Hypothalamus (tissue), 51 donors: ENCODE measurements at places on chromosomes 1 and 21.

DNA sequence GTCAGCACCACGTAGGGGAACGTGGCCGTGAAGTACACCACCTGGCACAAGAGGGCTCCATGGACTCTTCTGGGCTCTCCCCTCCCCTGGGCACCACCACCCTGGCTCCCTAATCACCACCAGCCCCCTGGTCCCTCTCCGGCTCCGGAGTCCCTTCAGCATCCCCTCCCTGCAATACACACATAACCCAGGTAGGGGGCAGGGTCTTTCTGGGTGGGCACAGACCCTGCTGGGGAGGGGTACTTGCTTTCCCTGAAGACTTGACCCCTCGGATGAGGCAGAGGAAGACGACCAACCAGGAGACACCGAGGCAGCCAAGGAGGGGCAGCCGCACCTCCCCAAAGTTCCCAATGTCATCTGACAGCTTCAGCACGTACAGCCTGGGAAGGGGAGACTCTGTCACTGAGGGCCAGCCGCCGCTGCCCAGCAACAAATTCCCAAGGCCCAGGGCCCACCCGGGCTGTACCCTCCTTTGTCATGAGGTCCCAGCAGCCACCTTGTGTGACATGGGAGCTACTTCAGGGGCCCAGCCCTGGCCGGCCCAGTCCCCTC lies 11.3 kb downstream of the CCDC24 start:
- DNase-seq, result no peak

DNA sequence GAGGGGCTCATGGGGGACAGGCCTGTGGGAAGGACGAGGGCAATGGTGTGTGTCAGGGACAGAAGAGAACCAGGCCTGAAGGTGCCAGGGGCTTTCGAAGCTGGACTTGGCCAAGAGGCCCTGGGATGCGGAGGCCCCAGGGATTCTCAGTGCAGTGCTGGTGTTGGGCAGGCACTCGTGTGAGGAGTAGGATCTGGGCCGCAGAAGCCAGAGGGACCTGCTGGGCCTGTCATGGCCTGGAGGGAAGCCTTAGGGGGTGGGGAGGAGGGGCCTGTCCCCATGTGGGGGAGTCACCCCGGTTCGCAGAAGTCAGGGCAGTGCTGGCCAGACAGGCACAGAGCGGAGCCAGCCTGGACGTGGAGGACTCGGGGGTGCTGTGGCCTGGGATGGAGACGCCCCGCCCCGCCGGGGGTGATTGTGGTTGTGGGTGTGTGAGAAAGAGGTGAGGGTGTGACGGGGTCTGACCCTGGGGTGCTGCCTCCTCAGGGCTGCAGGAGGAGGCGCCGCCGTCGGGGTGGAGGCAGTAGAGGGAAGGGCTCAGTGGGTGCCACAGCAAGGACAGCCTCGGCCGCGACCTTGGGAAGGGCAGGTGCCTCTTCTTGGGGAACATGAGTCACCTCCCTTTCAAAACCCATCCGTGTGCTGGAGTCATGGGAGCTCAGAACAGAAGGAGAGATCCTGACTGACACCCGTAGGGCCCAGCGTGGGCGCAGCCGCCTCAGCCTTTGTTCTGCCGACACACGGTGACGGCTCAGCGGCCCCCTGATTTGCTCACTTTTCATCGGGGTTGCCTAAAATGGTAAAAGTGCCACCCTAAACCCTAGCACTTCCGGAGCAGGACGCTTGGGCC lies 33.9 kb downstream of the FAAP20 start:
- no peak for DNase-seq

GRCh38 chr1:23210351-23210785 lies 6.9 kb downstream of the HTR1D start:
- DNase-seq, result no peak

DNA sequence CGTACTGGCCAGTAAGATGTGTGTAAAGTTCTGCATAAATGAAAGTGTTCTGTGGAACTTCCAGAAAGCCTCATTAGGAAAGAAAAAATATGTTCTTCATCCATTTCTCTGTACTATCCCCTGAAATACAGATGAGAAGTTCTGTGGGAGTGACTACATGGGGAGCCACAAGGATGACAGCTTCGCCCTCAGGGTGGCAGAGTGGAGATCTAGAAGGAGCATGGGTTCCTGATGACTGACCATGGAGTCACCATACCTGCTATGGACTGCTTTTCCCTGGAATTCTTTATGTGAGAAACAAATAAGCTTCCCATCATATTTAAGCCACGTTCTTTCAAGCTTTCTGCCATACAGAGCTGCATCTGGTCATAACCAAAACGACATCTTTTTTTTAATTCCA lies 113.9 kb upstream of the RGS1 start:
- no peak for DNase-seq

DNA sequence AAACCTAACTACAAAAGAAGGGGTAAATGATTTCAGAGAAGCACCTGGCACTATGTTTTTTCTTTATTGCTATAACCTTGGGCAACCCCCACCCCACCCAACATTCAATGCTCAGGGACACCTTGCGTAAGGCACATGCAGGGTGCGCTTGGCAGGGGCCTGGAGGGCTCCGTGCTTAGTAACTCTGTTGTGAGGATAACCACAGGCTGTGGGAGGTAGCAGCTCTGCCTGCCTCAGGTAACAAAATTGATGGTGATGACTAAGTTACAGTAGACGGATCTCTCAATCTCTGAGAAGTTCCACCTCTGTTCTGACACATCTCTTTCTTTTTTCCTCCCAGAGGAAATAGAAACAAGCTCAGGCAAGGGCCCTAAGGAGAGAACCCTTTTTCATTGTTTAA lies 8.7 kb upstream of the CCN1 start:
- no peak for DNase-seq

- no peak for DNase-seq
Observed at GRCh38 chr1:114122941-114123618, 30.6 kb downstream of the SYT6 start.

DNA sequence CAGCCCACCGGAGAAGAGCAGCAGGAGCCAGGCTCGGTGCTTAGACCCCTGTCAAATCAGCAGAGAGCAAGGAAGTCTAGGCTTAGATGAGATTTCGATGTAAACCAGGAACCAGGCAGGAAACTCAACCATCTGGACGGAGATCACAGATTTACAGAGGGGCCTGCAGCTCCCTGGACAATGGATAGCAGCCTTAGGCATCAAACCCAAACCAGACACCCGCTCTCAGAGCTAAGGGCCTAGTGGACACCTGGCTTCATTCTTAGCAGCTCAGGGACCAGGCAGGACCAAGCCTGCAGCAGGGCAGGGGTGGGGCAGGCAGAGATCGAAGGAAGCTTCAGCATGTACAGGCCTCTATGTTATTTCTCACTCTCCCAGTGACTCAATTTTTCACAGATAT lies 127.8 kb upstream of the FMN2 start:
- no peak for DNase-seq

DNA sequence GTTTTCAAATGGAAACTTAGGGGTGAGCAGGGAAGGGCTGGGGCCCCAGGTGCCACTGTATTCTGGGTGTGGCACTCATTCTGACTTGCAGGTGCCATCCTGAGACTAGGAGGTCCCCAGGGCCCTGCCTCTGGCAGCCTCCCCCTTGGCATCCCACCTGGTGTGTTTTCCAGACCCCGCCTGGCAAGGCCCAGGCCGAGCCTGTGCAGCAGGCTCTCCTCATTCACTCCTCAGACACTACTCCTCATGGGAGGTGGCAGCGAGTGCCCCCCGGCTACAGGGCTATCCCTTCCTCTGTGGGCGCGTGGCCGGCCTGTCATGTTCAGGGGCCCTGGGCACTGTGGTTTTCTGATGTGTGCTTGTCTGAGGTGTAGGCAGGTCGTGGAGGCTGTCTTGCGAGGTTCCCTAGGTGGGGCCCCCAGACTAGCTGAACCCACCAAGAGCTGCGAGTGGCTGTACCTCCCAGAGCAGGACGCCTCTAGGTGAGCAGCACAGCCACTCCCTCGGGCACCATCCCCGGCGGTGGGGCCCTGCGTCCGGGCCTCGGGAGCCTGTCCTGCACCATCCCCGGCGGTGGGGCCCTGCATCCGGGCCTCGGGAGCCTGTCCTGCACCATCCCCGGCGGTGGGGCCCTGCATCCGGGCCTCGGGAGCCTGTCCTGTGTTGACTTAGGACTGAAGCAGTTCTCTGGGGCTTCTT lies 13.2 kb downstream of the SLX9 start:
- no peak for DNase-seq

GRCh38 chr1:246492611-246493245 lies 14.4 kb downstream of the SMYD3 start:
- DNase-seq, result no peak

DNA sequence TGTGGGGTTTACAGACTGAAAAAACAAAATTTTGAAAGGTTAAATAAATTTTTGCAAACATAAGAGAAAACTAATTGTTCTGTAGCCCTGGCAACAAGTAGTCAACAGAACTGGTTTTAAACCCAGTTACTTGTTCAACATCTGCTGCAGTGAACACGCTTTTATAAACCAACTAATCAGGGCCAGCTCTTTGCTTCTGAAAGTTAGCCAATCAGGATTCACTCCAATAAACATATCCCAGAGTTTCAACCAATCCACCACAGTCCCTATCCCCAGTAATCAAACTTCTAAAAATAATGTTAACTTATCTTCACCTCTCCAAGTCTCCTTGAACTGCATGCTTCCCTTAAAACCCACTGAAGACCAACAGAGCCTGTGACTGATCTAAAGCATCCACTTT lies 306.6 kb downstream of the CTH start:
- DNase-seq, result no peak

DNA sequence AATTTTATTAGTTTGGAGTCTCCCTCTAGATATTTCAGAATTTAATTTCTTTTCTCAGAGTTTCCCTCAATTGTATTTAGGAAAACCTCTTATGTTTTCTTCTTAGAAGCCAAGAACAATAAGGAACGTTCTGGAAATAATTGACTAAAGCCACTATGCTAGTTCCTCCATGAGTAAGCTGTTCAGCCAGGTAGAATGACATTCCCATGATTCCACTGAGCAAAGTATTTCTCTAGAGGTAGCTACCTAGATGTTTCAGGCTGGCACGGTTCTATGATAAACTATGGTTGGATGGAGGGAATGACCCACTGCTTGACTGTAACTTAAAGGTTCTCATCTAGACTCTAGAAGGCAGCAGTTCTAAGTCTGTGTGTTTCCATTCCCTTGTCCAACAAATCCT lies 62.4 kb downstream of the CLDN17 start:
- DNase-seq, result no peak

DNA sequence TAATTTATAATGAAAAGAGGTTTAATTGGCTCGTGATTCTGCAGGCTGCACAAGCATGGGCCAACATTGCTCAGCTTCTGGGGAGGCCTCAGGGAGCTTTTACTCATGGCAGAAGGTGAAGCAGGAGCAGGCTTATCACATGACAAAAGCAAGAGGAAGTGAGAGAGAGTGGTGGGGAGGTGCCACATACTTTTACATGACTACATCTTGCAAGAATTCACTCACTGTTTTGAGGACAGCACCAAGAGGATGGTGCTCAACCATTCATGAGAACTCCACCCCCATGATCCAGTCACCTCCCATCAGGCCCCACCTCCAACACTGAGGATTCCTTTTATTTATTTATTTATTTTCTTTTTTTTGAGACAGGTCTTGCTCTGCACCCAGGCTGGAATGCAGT lies 5.5 kb upstream of the PLEKHM2 start:
- DNase-seq, result no peak

GRCh38 chr1:90919900-90920299 lies 101.9 kb downstream of the ZNF644 start:
- DNase-seq, result no peak

DNA sequence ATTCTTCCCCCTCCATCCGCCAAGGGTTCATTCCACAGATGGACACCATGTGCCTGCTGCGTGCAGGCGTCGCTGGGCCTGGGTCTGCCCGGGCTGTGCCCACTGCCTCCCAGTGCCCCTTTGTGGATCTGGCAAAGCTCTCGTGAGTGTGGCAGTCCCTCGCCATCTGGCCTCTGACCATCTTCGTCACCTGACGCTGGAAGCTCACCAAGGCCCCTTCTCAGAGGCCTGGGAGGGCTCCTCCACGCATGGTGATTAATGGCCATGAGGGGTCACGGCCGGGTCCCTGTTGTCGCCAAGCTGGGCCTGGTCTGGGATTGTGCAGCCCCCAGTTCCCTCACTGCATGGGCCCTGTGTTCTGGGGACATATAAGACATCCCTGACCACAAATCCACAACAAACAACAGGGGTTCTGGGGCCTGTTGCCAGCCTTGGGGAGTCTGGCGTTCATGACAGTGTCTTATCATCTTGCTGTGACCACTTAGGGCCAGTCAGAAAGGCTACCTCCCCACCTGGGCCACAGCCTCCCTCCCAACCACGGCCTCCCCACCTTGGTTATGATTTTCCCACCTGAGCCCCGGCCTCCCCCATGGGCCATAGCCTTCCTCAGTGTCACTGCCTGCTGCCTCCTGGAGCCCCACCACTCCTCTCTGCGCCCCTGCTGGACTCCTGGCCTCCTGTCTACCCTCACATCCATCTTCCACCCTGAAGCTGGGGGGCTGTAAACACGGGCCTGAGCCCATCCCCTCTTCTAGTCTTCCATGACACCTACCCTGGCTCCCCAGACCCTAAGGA lies 27.9 kb downstream of the SLC45A1 start:
- DNase-seq, result no peak

GRCh38 chr1:234240680-234241079 lies 132.6 kb upstream of the COA6 start:
- DNase-seq, result no peak

GRCh38 chr1:207277241-207277640 lies 44.2 kb upstream of the CD55 start:
- DNase-seq, result no peak

GRCh38 chr1:223715604-223716172 lies 3.3 kb downstream of the CAPN2 start:
- no peak for DNase-seq

DNA sequence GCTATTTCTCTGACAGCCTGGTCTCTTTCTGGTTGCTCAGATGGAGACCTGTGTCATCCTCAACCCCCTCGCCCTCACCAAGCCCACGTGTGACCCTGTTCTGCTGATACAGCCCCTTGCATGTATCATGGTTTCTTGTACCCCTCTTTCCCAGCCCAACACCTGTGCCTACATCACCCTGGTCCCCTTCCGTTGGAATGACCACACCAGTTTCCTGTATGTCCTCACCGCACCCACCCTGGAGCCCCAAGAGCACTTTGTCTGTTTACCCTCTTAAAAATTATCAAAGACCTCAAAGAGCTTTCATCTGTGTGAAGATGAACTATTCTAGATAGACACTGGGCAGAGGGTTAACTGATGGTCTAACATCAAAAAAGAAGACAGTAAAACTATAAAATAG lies 179.5 kb downstream of the GALNT2 start:
- DNase-seq, result no peak

DNA sequence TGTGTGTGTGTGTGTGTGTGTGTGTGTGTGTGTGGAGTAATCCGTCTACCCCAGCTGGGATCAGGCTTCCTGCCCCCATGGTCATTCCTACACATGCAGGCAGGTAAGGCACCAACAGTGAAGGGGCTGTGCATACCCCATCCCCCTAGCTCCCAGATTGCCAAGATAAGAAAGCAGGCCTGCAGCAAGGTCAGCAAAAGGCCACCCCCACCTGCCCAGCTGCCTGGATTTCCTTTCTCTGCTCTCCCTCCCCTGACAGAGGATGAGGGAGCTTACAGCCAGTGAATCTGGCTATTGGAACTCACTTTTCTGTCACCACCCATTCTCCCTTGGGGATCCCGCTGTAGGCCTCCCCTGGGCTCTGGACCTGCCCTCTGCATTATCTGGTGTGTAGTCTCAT lies 7.9 kb downstream of the ALX3 start:
- DNase-seq, result no peak
